ENCODE measurements at places on chromosomes 1 and 21.

GRCh38 chr1:39859859-39860812 is 23.2 kb downstream of the TRIT1 start:
- DNase-seq = no peak

GRCh38 chr1:189752461-189752995 is 725.1 kb downstream of the BRINP3 start:
- DNase-seq = no peak

- no peak for DNase-seq
Observed at GRCh38 chr1:234538930-234539649, 60.1 kb upstream of the TARBP1 start.

GRCh38 chr1:234658138-234658537 is 48.2 kb upstream of the IRF2BP2 start:
- no peak for DNase-seq

DNA sequence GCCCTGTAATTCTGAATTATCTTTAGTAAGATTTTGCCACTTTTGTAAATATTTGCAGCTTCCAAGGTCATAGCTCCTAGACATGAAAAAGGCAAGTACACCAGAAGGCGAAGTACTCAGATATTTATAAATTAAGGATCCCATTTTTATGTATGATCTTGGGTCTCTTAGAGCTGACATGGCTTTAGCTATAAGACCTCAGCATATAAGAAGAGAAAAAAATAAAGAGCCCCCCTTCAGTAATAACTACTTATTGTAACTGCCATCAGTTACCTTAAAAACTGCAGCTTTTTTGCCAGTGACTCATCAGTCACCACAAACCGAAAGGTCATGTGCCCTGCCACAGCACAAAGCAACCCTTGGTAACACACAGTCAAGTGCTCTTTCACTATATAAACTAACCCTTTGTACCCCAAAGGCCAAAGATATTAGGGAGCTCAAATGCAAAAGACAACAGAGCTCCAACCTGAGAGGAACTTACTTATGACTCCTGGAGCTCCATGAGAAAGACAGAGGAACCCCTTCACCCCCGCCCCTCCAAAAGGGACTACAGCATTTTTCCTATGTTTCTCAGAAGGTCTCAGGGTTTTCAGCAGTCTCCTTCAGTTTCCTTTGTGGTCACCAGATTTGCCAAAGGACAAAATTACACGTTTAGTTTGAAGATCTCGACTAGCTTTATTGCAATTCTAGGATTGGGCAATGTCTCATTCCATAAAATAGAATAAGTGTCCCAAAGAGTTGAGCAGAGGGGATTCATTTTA is 219.8 kb upstream of the DUSP10 start:
- peak; percentile 3 for DNase-seq

- peak; percentile 31 for DNase-seq
Observed at GRCh38 chr1:154669464-154670282, 61.7 kb upstream of the ADAR start.

DNA sequence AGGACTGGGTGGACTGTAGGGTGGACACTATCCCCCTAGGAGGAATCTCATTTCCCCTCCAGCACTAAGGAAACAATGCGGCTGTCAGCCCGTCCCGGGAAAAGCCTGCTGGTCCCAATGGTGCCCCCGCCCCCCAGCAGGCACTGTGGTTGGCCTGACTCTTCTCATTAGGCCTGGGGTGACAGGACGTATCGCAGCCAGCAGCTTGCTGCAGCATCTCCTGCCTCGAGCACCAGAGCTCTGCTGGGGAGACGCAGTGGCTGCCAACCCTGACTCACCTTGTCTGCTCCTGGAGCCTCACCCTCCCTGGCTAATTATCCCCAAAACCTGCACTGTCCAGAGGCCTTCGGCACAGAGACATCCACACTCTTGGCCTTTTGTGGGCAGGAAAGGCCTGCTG is 115.1 kb upstream of the GJB5 start:
- no peak for DNase-seq

DNA sequence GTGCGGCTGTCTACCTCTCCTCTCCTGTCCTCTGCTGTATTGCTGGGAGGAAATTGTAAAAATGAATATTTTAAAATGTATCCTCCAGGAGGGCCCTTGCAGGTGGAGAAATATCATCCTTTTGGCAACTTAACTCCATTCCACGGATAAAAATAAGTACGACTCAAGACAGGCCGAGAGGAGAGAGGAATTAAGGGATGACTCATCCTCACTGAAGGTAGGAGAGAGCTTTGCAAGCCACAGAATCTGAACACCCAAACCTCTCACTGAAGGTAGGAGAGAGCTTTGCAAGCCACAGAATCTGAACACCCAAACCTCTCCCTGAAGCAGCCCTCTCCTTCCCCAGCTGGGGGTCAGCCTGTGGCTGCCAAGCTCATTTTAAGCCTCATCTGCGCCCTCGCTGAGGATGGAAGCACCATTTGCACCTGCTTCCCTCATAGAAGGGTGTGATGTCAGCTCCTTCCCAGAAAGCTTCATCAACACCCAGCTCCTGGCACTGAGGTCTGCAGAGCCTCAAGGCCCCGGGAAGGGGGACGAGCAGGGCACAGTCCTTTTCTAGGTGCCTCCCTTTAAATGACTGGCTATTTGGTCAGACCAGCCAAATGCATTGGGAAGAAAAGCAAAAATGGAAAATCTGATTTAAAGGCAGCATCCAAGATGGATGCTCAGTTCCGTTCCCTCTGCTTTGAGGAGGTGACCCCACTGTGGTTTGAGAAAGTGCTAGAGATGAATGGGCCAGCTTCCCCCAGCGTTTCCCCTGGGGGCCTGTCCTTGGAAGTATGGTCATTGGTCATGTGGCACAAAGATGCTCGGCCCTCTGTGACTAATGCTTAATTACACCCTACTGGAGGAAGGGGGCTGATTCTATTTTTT is 12.9 kb upstream of the SELENON start:
- no peak for DNase-seq

- no peak for DNase-seq
Observed at GRCh38 chr21:45570826-45571601, 28.8 kb upstream of the SLC19A1 start.

- DNase-seq = no peak
Observed at GRCh38 chr1:184078564-184079249, 27.2 kb downstream of the TSEN15 start.

GRCh38 chr1:205141236-205142101 is 19.7 kb upstream of the RBBP5 start:
- DNase-seq = peak; percentile 75

DNA sequence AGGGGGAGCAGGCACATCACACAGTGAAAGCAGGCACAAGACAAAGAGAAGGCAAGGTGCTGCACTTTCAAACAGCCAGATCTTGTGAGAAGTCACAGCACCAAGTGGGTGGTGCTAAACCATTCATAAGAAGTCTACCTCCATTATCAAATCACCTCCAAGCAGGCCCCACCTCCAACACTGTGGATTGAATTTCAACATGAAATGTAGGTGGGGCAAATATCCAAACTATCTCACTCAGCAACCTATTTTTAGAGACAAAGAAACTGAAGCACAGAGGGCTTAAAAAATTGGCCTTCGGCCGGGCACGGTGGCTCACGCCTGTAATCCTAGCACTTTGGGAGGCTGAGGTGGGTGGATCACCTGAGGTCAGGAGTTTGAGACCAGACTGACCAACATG is 90.4 kb downstream of the UBE2U start:
- DNase-seq = no peak

- no peak for DNase-seq
Observed at GRCh38 chr1:244760471-244760870, 75.0 kb upstream of the COX20 start.

- DNase-seq = no peak
Observed at GRCh38 chr21:45806042-45806441, 162.5 kb downstream of the PCBP3 start.

DNA sequence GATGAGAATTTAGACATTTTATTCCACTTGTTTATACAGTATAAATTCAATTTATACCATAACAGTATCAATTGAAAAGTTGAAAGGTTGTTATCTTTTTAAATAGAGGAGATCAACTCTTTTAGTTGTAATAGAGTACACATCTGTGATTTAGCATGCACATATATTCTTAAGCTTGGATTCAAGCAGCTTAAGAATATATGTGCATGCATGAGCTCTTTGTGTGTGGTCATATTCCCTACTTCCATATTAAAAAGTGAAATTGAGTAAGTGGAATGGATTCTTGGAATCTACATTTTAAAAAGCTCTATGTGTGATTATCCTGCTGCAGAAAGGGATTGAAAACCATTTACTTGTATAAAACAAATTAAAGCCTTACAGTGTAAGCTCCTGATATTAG is 71.9 kb downstream of the SYCP1 start:
- no peak for DNase-seq

- DNase-seq = no peak
Observed at GRCh38 chr1:212518188-212519054, 85.7 kb downstream of the NENF start.

- no peak for DNase-seq
Observed at GRCh38 chr21:36450511-36450910, 29.4 kb downstream of the CLDN14 start.

DNA sequence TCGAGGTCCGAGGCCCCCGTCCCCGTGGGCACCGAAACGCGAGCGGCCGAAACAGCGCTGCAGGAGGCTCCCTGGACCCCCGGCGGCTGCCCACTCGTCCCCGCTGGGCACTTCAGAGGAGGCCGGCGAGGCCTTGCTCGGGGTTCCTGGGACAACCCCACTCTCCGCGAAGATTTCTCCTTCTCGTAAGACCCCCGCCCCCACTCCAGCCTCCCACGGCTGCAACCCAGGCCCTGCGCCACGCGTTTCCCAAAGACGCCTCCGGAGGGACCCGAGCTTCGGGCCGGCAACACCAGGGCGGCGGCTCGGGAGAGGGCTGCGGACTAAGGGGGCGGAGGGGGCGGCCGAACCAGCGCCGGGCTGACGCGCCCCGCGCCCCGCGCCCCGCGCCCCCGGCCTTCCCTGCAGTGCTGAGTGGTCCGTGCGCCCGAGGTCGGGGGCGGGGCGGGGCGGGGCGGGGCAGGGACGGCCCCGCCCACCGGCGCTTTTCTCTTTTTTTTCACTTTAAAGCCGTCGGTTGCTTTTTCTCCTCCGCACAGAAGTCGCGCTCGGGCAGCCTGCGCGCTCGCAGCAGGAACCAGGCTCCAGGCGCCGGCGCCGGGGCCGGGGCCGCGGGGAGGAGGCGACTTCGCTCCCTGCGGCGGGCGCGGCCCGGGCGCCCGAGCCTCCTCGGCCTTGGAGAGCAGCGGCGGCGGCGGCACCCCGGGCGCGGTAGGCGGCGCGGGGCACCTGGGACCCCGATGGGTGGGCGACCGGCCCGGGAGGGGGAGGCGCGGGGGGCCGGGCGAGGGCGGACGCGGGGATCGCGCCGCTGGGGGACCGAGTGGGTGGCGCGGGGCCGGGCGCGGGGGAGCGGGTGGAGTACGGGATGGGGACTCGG is at the start of gene SPSB1:
Gene SPSB1, plus strand, starts transcription at position 534 of the 880 bp plus-strand sequence. CDS start 62,998 bp downstream, outside the sequence.
- no peak for DNase-seq

- DNase-seq = no peak
Observed at GRCh38 chr21:38402795-38403194, 95.5 kb downstream of the ERG start.

DNA sequence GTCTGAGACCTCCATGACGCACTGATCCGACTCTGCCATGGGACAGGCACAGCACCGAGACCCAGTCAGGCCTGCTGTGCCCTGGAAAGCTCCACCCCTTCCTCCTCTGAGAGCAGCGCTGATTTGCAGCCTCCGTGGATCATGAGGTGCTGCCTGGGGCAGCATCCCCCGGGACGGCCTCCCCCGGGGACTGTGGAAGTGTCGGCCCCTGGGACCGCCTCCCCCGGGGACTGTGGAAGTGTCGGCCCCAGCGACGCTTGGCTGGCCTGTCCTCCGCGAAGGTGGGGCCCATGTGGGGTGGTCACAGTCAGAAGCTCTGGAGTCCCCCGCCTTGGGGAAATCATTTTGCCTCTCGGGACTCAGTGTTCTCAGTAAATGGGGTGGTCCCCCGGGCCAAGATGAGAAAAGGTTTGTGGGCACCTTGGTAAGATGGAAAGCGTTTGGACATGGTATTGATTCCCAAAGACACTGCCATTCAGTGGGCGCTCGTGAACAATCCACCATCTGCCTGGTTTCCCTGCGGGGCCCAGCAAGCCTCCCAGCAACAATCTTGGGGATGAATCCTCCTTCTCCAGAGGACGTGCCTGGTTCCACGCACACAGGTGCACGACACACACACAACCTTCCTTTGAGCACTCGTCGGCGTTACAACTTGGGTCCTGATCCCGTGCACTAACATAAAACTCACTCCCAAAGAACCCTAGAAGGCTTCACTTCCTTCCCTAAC is 3.0 kb downstream of the TFF2 start:
- DNase-seq = no peak

DNA sequence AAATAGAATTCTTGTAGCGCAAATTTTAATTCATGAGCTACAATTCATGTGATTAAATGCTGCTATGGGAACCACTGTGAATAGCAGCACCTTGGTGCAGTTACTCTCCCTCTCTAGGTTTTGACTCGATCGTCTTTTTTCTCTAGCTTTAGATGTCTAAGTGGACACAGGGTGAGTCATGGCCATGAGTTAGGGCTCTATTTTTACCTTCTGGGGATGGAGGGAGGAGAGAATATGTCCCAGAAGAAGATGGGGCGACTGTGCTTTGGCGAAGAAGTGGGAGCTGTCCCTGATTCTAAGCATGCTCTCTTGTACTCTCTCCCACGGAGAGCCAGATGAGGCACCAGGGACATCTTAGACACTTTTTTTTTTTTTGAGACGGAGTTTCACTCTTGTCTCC is 1.6 kb upstream of the OR2B11 start:
- no peak for DNase-seq

GRCh38 chr1:234672349-234673135 is 62.6 kb upstream of the IRF2BP2 start:
- no peak for DNase-seq

DNA sequence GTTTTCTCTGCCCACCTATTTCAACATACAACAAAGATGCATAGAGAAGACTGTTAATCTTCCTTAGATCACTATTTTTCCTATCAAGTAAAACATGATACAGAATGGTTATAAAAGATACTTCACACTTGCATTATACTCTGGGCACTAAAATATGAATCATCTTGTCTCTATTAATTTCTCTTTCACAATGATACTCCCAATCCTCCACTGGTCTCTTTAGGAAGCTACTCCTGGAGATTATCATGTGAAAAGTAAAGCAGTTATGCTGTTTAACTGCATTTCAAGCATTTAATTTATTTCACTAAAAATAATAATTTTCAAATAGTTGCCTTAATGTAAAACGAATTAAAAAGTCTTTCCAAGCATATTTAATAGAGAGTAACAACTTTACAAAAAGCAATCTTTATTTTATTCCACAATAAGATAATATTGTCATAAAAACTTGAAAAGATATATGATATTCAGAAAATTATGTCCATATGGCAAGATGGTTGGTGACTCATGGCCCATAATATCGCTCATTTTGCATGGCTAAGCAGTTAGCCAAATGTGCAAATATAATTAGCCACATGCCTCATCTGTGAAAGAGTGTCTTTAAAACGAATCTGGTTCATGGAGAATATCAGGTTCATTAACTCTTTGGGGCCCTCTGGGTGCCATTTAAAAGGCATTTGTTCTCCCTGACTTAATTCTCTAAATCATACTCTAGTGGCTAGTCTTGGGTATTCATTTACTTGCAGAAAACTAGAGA is 1569.0 kb upstream of the B3GALT2 start:
- no peak for DNase-seq

GRCh38 chr1:6359216-6360116 is 34.1 kb downstream of the ACOT7 start:
- DNase-seq = no peak

Measured in smooth muscle cell of the brain vasculature (primary cell).